IPS DF 19.7 (cell line): ENCODE measurements at places on chromosomes 12 and 14.

DNA sequence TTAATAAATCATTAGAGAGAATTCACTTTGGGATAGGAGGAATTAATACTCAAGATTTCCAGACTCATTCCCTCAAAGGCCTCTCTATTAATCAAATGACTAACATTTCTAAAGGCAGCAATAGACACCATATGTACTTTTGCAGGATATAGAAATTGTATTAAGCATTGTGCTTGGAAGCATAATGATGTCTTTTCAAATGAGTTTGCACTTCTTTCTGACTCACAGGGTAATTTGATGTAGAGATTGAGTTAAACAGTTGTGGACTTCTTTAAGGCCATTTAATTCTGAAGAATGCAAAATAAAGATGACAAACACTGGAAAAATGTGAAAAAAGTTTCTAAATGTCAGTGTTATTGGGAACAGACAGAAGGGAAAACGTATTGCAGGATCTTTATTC, 63.4 kb upstream of the CSRP2 start:
- DNase-seq: no peak

DNA sequence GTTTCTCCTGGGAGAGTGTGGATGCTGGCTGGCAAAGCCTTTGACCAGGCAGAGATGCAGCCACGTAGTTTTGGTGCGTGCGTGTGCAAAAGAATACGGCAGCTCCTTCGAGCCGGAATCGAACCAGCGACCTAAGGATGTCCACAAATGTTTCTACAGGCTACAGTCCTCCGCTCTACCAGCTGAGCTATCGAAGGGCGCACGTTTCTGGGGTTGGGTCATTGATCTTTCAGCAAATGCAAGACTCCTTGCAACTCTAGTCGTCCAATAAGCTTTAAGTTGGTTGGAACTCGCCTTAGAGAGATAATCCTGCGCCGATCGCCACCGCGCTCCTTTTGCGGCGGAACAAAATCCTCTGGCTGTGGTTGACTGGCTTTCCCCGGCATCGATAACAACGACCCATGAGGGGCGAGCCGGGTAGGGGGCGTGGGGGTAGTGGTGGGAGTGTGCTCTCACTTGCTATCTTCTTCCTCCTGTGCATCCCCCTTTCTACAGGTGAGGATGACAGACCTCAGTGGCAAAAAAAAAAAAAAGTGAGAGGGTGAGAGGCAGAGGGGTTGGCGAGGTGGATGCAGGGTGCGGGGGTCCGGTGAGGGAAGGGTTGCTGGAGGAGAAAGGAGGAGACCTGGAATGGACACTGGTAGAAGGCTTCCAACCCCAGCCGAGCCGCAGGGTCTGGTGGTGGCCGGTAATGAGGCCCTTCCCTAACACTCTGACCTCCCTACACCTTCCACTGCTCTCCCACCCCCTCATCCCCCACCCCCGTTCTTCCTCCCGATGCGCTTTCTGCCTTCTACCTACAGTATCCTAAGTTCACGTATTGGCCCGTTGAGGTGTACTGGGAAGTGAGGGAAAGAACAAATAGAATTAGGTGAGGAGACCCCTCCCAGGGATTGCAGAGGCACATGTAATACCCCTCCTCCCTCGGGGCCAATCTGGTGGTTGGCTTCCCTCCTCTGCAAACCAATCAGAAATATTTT, 11.8 kb upstream of the OR6S1 start:
- DNase-seq: no peak

GRCh38 chr14:49679271-49679670, 8.7 kb downstream of the POLE2 start:
- no peak for DNase-seq

DNA sequence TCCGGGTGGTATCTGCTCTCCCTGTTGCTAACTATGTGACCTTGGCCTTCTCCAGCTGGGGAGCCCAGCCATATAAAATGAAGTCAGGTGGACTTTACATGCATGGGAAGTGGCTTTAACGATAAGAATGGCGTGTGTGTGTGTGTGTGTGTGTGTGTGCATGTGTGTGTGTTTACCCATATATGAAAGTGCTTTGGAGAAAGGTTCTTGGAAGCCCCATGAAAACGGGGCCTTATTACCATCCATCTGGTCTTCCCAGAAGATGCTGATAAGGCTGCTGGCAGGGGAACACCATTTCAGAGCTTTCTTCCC, 94.8 kb downstream of the LRRC74A start:
- DNase-seq: no peak

GRCh38 chr14:57737598-57737997, 128.3 kb downstream of the SLC35F4 start:
- no peak for DNase-seq
